Activated T-helper 2 cell treated with anti-CD3 and anti-CD28 coated beads, Interferon-gamma antibody, Interleukin-2, Interleukin-4, amounts not matched to agents 10 μg/mL and 5 μg/mL and 100 μg/mL, durations not matched to agents 14 hours and 24 hours and 36 hours (primary cell): ENCODE measurements at places on chromosomes 4 and X.

DNA sequence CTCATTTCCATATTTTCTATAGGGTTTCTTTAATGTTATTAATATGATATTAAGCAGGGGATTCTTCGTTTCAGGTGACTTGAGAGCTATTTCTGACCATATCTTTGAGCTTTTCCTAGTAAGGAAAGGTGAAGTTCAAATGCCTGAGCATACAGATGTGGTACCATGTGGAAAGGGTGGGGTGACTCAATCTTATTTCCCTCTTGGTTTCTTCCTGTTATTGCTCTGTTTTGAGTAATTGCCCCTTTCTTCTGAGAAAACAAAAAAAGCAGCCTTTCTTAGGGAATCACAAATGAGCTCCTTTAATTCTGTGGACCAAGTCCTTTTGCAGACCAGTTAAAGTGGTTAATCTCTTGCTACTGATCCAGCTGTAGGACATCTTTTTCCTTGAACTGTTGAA is 41.0 kb upstream of the AGA start:
- no peak for DNase-seq

- DNase-seq = no peak
Measured at GRCh38 chrX:130100180-130100579, 10.1 kb downstream of the ELF4 start.

DNA sequence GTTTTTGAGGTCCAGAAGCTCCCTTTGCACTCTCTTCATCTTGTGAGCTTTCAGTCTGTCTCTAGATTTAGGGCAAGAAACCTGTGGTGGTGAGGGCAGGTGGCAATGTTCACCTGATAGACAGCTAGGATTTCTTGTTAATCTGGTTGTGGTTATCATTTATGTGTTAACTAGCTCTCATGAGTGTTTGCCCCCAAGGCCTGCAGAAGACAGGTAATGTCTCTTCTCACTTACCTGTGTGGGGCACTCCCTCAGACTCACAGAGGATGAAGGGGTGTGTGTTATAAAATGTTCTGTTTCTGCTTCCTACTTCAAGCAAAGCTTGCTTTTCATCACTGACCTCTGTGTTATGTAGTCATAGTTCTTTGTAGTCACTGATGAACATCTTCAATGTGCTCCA is 17.8 kb downstream of the EGF start:
- DNase-seq = no peak

- DNase-seq = no peak
Measured at GRCh38 chr4:28973587-28974350, 1746.4 kb upstream of the PCDH7 start.

- no peak for DNase-seq
Measured at GRCh38 chr4:53777244-53777984, 186.1 kb upstream of the LNX1 start.
